B cell (primary cell): ENCODE measurements at places on chromosomes 4 and X. TPM values are rescaled to one million over a fixed set of nuclear protein-coding genes. Genes with fewer than 3 reads are reported as not detected.

- DNase-seq = no peak
Observed at GRCh38 chr4:182297659-182298058, 54.5 kb downstream of the TENM3 start.

MBTPS2 gene
- 1.8 and 2.5 TPM in 2 replicates for polyA plus RNA-seq

TMSB15A gene
- not detected in 2 replicates for polyA plus RNA-seq

DNA sequence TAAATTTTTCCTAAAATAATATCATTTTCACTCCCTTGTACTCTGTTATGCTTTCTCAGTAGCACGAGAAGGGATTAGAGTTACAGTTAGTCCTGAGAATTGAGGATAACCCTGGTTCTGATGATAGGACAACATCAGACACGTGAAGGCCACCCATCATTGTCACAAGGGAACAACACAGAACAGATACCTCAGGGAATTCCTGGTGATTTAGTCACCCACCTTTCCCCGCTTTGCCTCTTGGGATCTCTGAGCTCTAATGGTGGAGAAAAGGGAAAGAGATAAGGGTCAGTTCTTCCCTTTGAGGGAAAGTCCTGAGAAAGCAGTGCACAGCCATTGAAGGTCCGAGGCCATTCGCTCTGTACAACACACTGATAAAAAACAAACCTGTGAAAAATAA lies 112.3 kb upstream of the GALNT7 start:
- no peak for DNase-seq

GRCh38 chr4:186999686-187000085 lies 276.0 kb upstream of the FAT1 start:
- DNase-seq = no peak

- DNase-seq = no peak
Observed at GRCh38 chr4:56128213-56128612, 179.5 kb downstream of the CEP135 start.

DNA sequence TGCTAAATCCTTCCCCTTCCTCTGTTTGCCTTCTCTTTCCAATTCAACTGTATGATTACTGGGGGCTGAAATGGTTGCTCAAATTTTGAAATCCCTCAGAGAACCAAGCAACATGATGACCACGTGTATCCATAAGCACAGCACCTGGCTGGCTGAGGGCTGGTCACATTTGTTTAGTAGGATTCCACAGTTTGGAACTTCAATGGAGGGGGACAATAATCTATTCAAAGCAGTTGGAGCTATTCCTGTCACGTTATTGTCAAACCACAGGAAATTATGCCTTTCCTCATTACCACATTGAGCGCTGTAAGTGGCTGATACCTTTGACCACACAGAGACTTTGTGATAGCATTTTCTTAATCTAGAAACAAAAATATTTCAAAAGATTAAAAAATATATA lies 7.0 kb downstream of the TMSB4X start:
- no peak for DNase-seq

GRCh38 chrX:69109036-69109663 lies 56.1 kb downstream of the PJA1 start:
- DNase-seq = no peak

DNA sequence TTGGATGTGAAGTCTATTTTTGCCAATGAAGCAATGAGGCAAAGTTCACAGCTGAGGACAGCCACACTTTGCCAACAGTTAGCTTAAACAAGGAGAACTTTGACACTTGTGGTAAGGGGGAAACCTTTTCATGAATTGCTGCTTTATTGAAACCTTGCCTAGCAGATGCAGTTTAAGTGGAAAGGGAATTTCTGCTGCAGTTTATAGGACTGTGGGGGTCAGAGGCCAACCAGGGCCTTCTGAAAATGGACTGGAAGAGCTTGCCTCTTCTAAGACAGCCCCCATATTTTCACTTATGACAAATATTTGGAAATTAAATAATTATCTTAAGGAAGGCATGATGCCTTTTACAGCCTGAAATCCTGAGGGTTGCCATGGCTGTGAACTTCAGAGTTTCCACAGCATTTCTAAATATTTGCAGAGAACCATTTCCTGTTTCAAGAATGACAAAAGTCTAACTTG lies 550.3 kb downstream of the RAB28 start:
- DNase-seq = no peak

GRCh38 chr4:104022831-104023230 lies 303.0 kb upstream of the TACR3 start:
- DNase-seq = no peak

- no peak for DNase-seq
Observed at GRCh38 chrX:45803383-45803921, 602.8 kb upstream of the DIPK2B start.

- peak; percentile 69 for DNase-seq
Observed at GRCh38 chrX:47030339-47030738, 47.9 kb upstream of the RGN start.

- DNase-seq = no peak
Observed at GRCh38 chrX:141375011-141375760, 132.9 kb upstream of the SPANXC start.

- no peak for DNase-seq
Observed at GRCh38 chrX:133698298-133698697, 283.0 kb upstream of the GPC4 start.

ODAPH gene
- polyA plus RNA-seq = 0.09 TPM in 1 of 2 replicates, not detected in the other

CDKL2 gene
- not detected in 2 replicates for polyA plus RNA-seq

ANK2 gene
- 0.04 and 0.16 TPM in 2 replicates for polyA plus RNA-seq

DNA sequence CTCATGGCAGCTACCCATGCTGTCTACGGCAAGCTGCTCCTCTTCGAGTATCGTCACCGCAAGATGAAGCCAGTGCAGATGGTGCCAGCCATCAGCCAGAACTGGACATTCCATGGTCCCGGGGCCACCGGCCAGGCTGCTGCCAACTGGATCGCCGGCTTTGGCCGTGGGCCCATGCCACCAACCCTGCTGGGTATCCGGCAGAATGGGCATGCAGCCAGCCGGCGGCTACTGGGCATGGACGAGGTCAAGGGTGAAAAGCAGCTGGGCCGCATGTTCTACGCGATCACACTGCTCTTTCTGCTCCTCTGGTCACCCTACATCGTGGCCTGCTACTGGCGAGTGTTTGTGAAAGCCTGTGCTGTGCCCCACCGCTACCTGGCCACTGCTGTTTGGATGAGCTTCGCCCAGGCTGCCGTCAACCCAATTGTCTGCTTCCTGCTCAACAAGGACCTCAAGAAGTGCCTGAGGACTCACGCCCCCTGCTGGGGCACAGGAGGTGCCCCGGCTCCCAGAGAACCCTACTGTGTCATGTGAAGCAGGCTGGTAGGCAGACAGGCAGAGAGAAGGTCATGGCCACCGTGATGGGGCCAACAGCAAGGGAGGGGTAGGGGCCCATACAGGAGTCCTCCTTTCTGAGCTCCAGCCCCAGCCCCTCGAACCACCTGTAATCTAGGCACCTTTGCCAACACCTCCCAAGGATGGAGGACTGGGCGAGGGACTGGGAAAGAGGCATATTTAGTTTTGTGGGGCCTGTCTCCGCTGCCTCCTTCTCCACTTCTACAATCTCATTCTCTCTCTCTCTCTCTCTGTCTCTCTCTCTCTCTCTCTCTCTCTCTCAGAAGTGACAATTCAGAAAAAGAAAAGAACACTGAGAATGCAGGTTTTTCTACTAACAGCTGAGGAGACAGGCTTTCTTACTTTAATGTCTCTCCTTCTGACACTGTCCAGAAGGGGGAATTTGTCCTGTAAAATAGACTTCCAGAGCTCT lies 4.7 kb upstream of the TSPYL2 start:
- no peak for DNase-seq

DNA sequence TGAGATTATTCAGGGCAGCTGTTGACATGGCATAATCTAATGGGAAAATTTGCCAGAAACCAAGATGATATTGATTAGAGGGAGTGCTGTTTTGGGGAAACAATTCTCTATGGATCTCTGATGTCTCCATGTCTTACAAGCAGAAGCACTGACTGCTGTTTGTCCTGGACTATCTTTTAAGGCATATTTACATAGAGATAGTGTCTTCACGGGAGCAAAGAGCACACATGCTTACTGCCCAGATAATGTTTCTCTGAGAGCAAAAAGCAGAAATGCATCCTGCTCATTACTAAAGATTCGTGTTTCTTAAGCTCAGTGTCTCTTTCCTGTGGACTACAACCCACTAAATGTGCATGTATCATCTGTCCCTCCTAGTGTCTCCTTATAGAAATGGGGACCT lies 41.3 kb upstream of the GLRA3 start:
- no peak for DNase-seq

IL21 gene
- polyA plus RNA-seq = not detected in 2 replicates

DNA sequence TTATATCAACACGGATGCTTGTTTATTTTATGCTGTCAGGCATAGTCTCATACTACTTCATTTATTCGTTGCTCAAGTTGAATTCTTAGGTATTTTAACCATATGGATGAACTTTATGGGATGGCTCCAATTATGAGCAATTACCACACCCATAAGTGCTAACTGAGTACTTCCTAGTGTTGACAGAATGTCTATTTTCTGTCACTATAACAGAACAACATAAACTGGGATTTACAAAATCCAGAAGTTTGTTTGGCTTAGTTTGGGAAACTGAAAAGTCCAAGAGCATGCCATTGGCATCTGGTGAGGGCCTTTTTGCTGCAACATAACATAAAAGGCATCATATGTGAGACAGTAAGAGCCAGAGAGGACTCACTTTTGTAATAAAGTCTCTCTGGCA lies 21.0 kb downstream of the SULT1E1 start:
- DNase-seq = no peak

IRS4 gene
- polyA plus RNA-seq = not detected in 2 replicates

DNA sequence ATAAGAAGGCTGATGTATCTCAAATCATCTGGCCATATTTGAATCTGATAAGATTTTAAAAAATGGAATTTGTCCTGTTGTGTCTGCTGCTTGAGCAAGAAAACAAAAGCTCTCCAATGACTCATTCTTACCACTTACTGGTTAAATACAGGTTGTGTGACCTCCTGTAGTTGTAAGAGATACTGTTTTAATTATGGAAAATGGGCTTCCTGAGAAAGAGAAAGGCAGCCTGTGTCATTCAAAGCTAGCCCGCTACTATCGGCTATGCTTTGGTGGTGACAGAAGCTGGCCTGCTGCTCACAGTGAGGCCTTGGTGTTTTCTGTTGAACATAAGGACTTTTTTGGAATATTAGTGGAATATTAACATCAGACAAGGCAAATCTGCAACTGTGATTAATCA lies 1722.1 kb upstream of the PCDH10 start:
- no peak for DNase-seq

SYTL4 gene
- polyA plus RNA-seq = 0.13 and 0.16 TPM in 2 replicates

DNA sequence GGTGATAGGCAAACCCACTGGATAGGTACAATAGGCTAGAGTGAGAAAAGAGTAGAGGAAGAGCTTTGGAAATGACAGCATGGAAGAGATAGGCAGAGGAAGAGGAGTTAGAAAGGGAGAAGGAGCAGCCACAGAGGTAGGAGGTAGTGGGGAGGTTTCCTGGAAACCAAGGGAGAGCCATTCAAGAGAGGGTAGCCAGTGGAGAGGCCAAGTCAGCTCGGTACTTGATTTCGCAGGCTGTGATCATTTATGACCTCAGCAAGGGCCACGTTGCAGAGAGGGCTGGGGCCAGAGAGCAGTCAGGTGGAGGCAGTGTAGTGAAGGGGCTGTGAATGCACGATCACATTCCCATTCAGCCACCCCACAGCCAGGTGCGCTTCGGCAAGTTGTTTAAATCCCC lies 76.0 kb downstream of the TMEM131L start:
- no peak for DNase-seq

RAB33A gene
- 1.5 and 5.4 TPM in 2 replicates for polyA plus RNA-seq

DNA sequence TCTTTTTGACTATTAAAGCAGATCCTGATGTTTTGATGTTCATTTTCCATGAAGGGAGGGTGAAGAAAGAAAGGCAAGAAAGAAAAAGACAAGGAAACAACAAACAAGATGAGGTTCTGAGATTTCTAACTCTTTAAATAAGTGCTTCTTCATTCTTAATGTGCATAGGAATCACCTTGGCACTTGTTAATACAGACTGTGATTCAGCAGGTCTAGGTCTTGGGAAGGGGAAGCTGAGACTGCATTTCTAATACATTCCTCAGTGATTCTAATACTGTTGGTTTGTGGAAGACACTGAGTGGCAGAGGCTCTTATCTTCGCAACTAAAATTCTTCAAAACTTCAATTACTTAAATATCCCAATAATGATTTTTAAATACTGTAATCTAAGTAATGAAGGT lies 95.2 kb upstream of the NAP1L5 start:
- no peak for DNase-seq

- no peak for DNase-seq
Observed at GRCh38 chr4:22692736-22693135, at the start of gene GBA3. TSS of gene GBA3 (plus strand) at chr4:22692937.

GRCh38 chrX:150018931-150019361 lies 80.7 kb upstream of the EOLA2 start:
- DNase-seq = no peak

DNA sequence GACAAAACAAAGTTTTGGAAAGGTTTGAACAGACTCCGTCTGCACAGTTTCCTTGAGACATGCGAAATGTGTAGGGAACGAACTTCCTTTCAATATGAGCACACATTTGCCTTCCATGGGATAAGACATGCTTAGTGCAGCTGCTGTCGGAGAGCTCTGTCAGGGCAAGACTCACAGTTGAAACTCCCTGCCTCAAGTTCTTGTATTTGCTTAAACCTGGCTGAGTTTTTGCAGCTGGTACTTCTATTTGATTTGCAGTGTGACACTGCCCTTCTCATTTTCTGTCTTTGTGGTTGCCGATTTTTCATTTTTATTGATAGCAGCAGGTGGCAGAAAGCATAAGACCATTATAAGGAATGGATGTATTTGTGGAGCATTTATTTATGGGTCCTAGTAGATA lies 18.2 kb upstream of the RHOH start:
- DNase-seq = no peak

DNA sequence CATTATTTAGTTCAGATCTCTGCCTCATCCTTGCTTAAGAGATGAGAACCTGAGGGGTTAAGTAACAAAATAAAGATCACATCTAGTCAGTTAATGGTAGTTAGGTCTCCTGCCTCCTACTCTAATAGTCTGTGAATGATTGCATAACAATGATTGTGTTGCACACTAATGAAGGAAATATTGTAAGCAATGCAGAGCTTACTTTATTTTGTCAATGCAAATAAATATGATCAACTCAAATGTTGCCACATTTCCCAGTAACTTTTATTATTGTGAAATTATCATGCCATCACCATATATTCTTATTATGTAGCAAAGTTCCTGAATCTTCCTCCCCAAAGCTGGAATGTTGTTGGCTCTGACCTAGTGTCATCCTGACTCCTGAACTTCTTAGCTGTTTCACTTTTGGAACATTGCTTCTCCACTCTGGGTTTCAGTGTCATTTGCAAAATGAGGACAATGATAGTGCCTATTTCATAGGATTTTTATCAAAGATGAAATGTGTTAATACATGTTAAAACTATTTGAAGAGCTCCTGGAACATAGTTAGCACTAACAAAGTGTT lies 17.0 kb upstream of the GABRA4 start:
- no peak for DNase-seq

DNA sequence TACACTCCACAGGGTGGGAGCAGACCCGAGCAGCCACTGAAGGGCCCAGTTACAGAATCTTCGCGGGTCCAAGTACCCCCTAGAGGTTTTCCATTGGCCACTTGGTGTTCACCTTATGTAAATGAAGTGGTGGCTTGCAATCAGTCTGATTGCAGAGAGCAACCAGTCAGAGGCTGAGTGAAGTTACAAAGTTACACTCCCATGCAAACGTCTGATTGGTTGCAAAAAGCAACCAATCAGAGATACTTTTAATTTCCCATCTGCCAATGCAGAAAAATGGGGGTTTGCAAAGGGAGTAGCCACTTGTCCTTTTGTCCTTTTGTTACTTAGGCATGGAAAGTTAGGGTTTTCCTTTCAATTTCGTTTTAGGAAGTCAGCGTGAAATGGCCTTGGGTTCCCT lies 27.0 kb upstream of the NKAP start:
- DNase-seq = no peak
